ENCODE measurements at places on chromosomes 6 and 20.

DNA sequence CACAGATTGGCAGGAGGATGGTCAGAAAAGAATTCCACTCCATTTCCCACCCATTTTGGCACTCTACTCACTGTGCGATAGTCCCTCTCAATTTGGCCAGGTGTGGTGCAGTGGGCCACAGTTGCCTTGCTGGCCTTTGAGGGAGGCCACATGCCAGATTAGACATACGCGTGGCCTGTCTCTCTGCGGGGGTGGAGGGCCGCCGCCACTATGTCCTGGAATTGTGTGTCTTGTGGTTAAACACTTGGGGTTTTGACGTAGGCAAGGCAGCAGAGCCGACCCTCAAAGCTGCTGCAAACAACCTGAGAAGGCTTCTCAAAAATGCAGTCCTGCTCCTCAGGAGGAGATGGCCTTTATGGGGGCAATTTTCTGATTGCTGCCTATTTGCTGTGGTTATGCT is 4.9 kb upstream of the DAAM2 start:
- no peak for DNase-seq

DNA sequence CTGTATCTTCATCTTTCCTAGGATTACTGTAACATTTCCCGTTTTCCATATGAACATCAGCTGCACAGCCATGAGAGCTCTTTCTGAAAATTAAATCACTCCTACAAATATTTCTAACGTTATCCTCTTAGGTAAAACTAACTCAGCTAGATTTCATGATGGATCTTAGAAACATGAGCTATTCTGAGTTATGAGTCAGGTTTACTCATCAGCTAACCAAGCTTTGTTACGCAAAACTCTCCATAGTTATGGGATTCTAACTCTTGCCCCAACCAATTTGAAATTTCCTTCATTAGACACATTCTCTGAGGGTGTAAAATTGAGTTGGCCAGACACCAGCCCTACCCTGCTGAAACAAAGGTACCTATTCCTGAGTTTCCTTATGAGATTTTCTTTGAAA is 14.0 kb downstream of the DEFB110 start:
- DNase-seq: no peak

DNA sequence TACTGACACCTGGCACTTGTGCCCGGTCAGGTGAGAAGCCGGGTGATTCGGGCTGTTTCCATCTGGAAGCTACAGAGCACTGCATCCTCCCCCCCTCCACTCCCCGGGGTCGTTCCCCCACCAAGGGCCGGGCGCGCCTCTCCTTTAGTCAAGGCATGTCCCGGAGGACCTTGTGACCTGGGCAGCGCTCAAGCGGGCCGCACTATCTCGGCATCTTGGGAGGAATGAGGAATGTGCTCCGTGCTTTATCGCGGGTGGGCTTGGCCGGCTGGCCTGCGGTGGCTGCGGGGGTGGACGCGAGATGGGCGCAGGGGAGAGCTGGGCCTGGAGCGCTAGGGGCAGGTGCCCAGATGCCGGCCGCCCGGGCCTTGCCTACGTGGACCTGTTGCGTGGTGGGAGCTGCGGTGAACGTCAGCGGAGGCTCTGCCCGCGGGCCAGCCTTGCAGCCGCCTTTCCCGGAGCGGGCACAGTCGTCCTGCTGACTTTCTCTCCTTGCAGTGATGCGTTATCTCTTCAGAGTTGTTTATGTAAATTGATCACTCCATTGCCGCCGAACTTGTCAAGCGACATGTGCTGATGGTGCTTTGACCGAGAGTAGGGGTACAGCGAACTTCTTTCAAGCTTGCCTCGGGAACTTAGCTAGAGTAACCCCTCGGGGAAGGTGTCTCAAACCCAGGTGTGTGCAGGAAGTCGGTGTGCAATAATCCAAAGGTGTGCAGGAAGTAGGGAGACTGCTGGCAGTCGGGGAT is 1.1 kb downstream of the LRRC1 start:
- peak; percentile 55 for DNase-seq

DNA sequence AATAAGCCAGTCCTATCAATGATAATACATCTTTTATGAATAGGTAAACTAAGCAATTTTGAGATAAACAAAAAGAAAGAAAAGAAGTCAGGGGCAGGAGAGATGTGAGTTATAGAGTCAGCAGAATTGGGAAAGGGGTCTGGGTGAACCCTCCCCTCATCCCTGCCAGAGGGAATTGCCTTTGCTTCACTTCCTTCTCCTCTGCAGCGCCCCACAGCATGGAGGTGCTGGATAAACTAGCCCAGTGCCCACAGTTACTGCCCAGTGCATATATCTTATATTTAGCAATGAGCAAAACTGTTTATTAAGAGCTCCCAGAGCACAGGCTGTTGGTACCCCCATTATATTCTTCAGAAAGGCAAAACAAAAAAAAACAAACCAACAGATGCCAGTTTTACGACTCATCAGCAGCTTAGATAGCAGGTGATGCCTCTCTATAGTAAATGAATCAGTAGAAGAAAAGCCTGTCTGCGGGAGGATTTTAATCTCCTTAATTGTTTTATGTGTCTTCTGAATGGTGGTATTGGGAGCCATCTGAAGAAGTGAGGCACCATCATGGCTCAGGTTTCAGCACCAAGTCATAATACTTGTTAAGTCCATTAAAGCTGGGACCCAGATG is 419.2 kb downstream of the EPM2A start:
- no peak for DNase-seq

DNA sequence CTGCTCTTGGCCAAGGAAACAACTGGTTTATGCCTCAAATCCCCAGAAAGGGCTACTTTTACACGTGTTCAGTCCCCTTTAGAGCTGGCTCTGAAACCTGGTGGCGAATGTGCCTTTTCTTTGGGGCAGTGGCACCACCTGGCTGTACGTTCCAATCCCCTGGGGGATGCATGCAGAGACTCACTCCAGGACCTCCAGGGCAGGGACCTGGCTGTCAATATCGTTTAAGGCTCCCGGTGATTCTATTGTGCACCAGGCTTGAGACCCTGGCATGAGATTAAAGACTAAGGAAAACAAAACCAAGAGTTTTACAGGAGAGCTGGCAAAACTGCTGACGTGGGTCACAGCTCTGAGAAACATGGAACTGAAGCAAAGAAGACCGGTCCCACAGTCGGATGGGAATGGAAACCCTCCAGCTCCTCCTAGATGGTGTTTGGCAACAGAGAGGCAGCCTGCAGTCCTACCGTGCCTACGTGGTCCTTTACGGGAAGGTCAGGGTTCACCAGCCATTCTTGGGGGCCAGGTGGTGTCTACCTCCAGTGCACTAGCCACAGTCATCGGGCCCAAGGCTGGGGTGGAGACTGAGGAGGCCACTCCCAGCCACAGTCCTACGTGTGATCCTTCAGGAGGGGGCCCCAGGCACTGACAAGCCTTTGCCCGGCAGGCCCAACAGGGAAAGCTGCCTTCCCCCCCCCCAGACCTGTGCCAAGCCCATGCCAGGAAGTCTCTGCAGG is 203.3 kb upstream of the CST7 start:
- no peak for DNase-seq

DNA sequence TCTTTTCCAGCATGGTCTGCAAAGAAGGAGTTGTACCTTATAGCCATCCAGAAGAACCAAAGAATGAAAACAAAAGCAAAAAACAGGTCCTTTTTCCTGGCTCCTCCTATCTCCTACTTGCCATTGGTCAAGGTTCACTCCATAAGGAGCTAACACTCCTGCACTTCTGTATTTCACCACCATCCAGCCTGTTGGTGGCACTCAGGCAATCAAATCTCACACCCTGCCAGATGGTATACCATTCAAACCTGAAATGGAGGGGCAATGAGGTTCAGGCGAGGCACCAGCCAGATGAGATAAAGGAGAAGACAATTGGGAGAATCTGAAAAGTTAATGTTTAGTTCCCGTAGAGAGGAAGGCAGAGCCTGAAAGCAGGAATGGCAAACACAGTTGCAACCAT is 203.8 kb downstream of the ALDH8A1 start:
- DNase-seq: no peak

DNA sequence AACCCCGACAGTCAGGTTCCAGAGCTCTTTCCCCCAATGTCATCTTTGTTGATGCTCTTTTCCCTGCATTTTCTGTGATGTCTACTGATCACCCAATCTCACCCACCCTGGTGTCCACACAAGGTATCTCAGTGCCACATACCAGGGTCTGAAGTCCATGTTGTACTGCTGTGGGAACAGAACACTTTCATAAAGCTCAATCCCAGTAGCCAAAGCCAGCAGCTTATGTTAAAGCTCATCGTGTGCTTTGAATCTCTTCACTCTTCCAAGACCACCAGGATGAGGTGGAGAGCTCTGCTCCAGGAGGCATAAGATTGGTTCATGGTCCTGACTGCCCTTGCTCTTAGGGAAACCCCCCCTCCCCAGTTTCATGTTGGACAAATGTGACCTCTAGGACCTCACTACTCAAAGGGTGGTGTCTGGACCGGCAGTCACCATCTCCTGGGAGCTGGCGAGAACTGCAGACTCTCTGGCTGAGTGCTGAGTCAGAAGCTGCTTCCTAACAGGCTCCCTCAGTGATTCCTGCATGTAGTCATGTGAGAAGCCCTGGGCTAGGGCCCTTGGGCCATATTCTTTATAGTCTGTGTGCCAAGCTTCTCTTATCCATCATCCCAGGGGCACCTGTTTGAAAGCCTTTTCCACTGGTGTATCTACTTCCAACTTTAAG is 13.4 kb upstream of the CPNE5 start:
- DNase-seq: peak; percentile 79

GRCh38 chr6:35044145-35044745 is 96.9 kb downstream of the TCP11 start:
- peak; percentile 96 for DNase-seq

DNA sequence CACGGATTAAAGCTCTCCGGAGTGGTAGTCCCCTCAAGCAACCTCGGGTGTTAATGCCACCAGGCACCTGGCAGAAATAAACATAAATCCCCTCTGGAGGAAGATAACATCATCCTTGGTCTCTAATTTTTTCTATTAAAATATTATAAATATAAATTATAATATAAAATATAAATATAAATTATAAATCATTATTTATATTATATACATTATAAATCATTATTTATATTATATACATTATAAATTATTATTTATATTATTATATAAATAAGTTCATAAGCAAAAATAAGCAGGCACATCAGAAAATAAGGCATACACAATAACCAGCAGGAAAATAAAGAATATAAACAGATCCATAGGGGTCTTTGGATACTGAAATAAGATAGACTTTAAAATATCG is 39.2 kb downstream of the GABRR2 start:
- DNase-seq: no peak

DNA sequence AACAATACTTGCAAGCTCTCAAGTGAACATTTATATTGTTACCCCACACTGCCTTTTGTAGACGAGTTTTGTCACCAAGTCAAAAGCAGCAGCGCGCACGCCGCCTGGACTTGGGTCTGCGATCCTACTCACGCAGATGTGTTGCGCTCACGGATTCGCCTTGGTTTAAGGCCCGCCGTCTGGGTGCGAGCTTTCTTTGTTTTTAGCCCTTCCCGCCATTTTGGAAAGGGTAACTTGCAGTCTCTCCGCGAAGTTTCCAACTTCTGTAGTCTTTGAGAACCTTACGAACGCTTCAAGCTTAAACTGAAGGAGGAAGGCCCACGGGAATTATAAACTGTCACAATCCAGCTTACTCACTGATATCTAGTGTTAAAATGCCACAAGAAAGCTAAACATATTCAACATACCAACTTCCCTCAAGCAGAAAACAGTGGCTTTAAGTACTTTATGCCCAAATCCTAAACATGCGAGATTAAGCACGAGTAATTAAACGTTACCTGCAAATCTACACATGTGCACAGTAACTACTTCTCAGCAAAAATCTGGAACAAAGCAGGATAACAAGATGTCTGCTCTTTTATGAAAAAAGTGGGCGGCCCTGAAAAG is 80.4 kb upstream of the BTN3A2 start:
- peak; percentile 74 for DNase-seq

DNA sequence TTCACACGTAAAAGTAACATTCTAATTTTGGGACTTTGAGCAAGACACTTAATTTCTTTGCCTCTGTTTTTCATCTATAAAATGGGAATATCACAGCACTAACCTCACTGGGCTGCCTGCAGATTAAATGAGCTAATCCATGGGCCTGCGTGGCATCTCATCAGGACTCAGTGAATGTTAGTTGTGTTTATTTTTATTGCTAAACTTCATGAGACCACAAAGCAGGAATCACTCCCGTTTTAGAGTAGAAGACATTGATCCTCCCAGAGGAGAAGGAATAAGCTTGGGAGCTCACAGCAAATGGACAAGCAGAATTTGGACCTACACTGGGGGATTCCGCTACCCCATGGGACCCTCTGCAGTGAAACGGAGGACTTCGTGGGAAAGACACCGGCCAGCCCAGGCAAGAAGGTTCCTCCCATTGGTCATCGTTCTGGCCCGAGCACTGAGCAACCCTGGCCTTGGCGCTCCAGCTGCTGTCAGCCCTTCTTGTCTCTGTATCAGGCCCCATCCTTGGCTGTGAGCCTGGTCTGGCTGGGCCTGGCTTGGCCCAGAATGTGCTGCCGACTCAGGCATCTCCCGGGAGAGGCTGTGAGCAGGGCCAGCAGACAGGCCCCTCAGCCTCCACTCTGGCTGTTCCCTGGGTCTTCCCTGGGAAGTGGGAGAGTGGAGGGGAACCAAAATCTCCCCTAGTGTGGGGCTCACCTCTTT is 79.8 kb downstream of the NFATC2 start:
- no peak for DNase-seq

GRCh38 chr6:62519574-62519973 is 233.5 kb upstream of the KHDRBS2 start:
- DNase-seq: no peak

- DNase-seq: no peak
These were observed 98.4 kb upstream of the PREP start for GRCh38 chr6:105501246-105501645.

DNA sequence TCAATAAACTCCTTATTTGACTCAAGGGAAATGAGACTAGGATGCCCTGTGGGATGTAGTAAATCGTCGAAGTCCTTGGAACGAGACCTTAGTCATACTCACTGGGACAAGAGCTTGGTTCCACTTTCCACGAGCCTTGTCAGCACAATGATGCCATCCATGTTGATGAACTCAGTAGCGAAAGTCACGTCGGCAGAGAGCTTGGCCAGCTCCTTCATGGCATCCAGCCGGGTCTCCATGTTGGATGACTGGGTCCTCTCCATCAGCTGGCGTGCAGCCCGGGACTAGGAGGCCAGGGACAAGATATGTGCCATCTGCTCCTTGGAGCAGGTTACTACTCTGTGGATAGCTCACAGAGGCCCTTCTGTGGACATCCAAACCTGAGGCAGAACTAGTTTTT is 17.5 kb downstream of the ELMO2 start:
- no peak for DNase-seq
